Caki2 (cell line): ENCODE measurements at places on chromosomes 12 and 14. TPM values are rescaled to one million over a fixed set of nuclear protein-coding genes. Genes with fewer than 3 reads are reported as not detected.

CLEC1B gene
- not detected in 2 replicates for total RNA-seq

DNA sequence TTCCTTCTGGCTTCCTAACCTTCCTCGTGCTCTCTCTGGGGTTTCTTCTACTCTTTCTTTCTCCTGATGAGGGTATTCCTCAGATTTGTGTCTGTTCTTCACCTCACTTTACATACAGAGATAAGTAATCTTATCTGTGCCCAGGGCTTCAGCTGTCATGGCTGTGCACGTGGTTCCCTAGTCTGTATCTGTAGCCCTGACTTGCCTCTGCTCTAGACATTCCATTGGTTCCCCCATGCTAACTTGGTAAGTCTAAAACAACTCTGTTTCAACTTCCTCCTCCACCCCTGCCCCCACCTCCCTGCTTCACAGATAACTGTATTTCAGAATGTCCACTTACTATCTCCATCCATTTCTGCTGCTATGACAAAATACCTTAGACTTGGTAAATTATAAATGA is 10.8 kb downstream of the DIP2B start:
- DNase-seq, result no peak

- peak; percentile 88 for DNase-seq
These were observed 90.7 kb downstream of the PPFIA2 start for GRCh38 chr12:81668475-81668874.

RNASE4 gene
- 18.5 and 21.6 TPM in 2 replicates for total RNA-seq

DNA sequence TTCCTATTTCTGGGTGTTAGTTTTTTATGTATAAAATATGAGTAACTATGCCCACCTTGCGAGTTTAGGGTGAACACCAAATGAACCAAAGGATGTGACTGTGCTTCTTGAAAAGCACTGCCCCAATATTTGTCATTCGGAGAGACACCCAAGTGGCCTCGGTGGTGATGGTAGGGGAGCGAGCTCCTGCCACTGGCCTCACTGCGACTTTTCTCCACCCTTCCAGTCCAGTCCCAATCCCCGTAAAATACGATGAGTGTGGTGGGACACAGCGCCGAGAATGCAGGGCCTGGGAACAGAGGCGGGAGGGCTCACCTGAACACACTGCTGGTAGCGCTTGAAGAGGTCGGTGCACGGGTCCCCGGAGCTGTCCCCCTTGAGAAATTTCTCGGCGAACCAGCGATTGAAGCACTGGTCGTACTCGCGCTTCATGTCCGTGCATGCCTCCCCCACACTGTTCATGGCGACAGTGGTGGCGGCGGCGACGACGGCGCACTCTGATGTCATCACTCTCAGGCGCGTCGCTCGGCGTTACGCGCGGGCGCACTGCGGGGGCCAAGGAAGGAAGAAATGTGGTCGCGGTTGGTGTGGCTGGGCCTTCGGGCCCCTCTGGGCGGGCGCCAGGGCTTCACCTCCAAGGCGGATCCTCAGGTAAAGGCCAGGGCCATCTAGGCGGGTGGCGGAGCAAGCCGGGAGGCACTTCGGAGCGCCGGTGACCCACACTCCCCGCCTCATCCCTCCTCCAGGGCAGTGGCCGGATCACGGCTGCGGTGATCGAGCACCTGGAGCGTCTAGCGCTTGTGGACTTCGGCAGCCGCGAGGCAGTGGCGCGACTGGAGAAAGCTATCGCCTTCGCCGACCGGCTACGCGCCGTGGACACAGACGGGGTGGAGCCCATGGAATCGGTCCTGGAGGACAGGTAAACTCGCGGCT is at the start of the genes GATC and TRIAP1:
Gene GATC (plus strand): TSS at position 534 of the 933 bp plus-strand sequence. CDS start 37 bp downstream, at position 571.
Gene TRIAP1 (minus strand): TSS at position 474 of the 933 bp plus-strand sequence. CDS start 12 bp downstream, at position 462.
- peak; percentile 86 for DNase-seq

GRCh38 chr14:61696753-61697318 is 1.5 kb downstream of the HIF1A start:
- DNase-seq, result peak; percentile 14
